RPMI8226 (cell line): ENCODE measurements at places on chromosomes 3 and 15.

GRCh38 chr3:157128771-157129681, 30.9 kb downstream of the CCNL1 start:
- no peak for DNase-seq

GRCh38 chr3:94539937-94540336, 477.1 kb downstream of the NSUN3 start:
- no peak for DNase-seq

DNA sequence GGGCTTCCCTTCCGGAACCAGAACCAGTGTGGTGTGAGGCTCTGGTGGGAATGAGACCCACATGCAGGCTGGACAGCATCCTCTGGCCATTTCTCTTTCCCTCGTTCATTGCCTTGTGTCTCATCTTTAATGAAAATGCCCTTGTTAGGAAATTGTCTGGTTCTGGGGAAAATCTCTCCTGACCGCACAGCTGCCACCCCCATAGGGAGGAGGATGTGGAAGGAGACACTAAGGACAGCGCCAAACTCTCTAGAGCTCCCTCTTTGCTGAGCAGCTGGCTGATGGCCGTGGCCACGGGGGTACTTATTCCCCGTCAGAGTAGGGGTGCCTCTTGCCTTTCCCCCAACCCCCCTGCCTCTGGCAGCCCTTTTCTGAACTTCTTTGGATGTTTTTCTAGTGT, 297.6 kb upstream of the C2CD4B start:
- no peak for DNase-seq

DNA sequence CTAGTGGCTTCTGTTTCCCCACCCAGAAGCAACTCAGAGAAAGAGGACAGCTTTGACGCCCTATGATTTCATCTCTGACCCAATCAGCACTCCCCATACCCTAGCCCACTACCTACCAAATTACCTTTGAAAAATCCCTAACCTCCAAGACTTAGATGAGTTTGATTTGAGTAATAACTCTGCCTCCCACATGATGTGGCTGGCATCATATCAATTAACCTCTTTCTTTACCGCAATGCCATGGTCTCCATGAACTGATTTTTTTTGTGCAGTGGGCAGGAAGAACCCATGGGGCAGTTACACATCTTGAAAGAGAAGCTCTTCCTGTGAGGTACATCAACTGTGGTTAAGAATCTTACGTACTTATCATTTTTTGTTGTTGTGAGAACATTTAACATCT, 25.5 kb upstream of the APOD start:
- DNase-seq = no peak

DNA sequence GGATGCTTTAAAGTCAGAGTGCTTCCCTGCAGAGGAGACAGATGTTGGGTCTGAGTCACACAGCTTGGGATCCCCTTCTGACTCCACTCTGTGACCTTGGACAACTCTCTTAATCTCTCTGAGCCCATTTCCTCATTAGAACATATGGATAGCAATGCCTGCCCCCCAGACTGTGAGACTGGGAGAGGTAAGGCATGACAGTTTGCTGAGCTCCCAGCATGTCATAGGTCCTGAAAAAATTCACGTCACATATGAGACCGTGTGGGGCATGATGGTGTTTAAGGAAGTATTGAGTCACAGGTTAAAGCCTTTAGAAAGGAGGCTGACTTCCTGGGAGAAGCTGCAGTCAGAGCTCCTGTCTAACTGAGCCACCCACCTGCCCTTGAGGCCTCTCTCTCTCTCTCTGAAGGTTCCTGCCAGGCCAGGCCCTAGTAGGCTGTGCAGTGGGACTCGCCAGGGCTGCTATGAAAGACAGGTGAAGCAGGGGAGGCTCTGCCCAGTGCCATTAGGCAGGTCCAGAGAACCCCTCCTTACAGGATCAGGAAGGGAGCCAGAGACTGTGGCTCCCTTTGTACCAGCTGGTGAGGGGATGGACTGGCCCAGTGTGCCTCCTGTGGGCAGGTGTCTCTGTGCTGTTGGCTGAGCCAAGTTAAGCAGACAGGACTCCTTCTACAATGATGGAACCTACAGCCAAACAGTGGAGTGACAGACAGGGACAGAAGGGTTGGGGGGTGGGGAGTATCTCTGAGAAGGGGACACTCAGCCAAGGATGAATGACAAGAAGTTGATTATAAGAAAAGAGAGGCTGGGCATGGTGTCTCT, 19.5 kb upstream of the DOCK3 start:
- DNase-seq = no peak

DNA sequence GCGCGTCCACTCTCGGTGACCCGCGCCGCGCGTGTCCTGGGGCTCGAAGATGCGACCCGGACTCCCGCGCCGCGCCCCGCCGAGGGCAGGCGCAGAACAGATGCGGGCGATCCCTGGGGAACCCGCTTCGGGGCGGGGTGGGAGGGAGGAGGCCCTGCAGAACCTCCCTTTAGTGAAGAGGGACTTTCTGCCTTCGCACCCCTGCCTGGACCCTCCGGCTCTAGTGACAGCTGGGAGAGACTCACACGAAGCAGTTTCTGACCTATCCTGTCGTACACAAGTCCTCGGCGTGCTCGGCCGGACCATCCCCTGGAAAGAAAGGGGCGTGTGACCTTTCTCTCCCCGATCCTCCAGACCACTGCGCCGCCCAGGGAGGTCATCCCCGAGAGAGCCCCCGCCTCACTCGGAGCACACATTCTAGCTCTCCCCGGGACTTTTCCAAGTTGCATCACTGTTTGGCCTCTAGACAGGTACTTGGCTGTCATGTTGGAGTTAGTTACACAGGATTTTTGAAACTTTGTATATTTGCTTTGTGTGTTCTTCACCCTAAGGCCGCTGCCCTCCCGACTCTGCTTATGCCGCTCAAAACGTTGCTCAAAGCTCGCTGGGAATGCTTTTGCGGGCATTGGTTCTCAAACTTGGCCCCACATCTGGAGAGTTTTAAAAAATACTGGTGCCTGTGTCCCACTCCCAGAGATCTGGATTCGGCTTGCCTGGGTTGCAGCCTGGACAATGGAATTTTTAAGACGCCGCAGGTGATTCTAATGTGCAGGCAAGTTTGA, 582 bp downstream of the CGNL1 start:
- no peak for DNase-seq

GRCh38 chr3:132344666-132345280, 27.6 kb downstream of the ACP3 start:
- no peak for DNase-seq

- DNase-seq = no peak
These were observed 3.2 kb upstream of the ILDR1 start for GRCh38 chr3:122025296-122025695.

- DNase-seq = peak; percentile 47
These were observed 101.7 kb downstream of the CD200R1L start for GRCh38 chr3:112744825-112745566.

- peak; percentile 70 for DNase-seq
These were observed 63.8 kb upstream of the ACP3 start for GRCh38 chr3:132253262-132253878.

GRCh38 chr15:78790027-78790426, 21.2 kb downstream of the ADAMTS7 start:
- no peak for DNase-seq

GRCh38 chr3:97979610-97980009, 7.4 kb upstream of the RIOX2 start:
- no peak for DNase-seq

GRCh38 chr3:153448151-153448829, 286.3 kb downstream of the RAP2B start:
- no peak for DNase-seq

- no peak for DNase-seq
These were observed 52.4 kb upstream of the CMTM8 start for GRCh38 chr3:32186097-32186496.

DNA sequence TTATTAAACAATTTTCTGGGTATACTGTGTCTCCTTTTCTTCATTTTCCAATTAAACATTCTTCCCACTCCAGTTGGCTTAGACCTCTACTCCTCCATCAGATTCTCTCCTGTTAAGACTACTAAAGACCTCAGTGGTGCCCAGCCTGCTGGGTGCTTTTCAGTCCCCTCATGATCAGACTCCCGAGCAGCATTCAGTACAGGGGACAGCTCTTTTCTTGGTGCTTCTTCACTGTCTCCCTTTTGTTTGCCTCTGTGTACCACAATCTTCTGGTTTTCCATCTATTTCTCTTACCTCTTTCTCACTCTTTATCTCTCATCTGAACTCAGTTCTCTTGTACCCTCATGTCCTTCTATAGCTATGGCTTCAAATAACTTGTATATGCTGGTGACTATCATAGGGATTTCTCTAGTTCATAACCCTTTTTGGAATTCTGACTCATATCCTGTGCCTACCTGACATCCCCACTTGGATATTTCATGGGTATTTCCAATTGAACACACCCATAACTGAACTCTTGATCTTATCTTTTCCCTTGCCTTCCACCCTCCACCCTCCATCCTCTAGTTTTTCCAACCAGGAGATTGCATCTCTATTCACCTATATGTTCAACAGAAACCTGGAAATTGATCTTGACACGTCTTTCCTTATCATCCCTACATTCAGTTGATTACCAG, 55.6 kb upstream of the ABHD10 start:
- DNase-seq = no peak

DNA sequence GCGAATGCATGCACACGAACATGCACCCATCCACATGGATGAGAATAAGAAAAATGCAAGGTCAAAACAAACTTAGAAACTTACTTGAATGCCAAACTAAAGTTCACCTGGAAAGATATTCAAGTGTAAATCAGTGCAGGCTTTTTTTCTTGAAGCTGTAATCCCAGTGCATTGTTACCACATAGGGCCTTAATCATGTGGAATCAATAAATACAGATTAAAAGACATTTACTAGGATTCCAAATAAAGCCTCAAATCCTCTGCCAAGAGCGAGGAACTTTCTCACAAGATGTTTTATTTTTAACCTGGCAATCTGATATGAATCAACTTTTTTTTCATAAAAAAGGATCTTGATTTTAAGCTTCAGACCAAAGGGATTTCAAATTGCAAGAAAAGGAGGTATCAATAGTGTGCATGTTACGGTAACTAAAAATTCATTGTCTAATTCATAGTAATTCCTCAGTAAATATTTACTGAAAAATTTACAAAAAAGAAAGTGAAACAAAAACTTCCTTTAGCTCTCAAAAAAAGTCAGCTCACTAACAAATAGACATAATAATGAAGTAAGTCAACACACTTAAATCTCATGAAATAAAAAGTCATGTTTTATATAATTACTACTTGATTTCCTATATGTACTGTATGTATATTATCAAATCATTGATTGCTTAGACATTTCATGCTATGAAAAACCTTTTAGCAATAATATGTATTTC, 978.6 kb downstream of the PLOD2 start:
- DNase-seq = no peak

DNA sequence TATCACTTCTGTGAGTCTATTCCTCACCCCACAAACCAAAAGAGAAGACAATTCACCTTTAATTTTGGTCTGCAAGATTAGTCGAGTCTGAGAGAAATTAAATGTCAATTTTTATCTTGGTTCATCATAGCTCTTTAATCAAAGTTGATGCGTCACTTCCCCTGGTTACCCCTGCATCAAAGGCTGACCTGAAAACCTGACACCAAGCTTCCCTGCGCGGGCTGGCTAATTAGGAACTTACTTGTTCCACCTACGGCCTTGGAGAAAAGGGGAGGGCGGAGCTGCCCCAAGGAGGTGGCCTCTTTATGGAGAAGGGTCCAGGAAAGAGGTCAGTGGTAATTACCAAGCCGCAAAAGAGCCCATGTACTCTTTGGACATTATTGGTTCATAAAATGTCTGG, 218.4 kb downstream of the ARRDC4 start:
- DNase-seq = no peak

- no peak for DNase-seq
These were observed 295.7 kb upstream of the TMCO5A start for GRCh38 chr15:37638691-37639090.

- DNase-seq = no peak
These were observed 40.0 kb upstream of the CMSS1 start for GRCh38 chr3:99777708-99778107.

DNA sequence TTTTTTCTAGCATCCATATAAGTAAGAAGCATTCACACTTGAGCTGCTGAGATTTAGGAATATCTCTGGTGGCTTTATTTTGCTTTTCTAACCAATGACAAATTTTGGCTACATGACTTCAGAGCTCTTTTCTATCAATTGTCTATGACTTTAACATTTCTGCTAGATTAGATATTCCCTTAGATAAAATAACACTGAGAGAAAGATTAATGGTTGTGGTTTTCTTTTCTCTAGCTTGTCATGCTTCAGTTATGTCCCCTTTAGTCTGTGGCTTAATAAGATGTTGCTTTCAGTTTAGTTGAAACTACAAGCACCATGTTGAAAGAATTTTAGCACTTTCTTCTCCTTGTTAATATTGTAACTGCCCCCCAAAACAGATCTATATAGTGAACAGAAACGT, 665.6 kb upstream of the CCDC54 start:
- no peak for DNase-seq

DNA sequence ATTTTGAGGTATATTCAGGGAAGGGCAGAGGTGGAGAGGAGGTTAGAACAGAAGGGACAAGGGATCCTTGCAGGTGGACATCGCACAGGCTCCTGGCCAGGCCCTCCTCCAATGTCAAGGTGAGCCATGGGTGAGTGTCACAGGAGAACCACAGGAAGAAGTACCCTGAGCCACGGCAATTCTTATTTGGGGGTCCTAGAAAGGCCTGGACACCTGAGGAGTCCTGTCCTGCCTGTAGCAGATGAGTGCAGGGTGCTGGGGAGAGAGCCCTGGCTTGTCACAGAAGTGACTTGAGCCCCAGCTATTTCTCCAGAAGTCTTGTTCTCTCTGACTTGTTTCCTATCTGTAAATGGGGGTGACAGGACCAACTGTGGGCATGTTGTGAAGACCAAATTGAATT, 4.3 kb downstream of the SLC6A20 start:
- no peak for DNase-seq

DNA sequence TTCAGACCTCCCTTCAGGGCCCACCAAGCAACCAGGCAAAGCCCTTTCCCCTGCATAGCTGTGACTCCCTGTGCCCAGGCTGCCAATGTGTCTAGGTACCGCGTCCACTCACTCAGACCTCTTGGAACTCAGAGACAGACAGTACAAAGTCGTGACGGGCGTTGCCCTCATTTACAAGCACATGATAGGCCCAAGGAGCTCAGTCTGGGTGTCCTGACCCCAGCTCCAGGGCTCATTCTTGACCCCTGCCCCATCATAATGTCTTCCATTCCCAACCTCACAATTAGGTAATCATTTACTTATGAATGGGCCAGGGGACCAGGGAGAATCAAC, 56.0 kb downstream of the KLF13 start:
- DNase-seq = no peak

DNA sequence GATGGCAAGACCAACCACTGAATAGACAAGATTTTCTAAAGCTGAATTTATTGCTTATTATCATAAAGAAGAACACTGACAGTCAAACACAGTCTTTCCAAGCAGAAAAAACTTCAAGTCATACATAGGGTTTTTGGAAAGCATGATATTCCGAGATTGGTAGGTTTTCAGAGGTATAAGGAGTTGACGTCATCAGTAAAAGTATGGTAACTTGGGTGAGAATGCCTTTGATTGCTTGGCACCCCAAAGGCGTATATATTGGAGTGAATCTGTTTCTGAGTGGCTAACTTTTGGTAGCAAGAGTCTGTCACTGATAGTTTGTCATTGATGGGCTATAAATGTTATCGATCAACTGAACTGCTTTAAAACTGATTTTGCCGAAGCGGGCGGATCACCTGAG, 227.9 kb upstream of the CNTN4 start:
- DNase-seq = no peak

- no peak for DNase-seq
These were observed 26.2 kb upstream of the TFG start for GRCh38 chr3:100682854-100683760.
